Activated CD8-positive, alpha-beta memory T cell treated with anti-CD3 and anti-CD28 coated beads for 4 hours (primary cell): ENCODE measurements at places on chromosomes 4 and X.

DNA sequence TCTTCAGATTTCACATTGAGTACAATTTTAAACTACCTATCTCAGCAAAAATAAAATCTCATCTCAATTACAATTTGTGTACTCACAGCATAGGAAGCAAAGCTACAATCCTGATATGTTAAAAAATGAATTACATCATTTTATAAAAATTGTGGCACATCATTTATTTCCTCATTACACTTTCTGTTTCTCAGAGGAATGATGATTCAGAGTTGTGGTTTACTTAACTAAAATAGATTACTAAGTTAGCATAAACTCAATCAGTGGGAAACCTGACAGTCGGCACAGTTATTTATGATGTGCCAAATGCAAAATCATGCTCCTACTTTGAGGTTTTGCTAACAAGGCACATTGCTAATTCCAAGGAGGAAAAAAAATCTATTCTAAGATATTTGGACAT lies 325.0 kb downstream of the FBXO8 start:
- DNase-seq: no peak

DNA sequence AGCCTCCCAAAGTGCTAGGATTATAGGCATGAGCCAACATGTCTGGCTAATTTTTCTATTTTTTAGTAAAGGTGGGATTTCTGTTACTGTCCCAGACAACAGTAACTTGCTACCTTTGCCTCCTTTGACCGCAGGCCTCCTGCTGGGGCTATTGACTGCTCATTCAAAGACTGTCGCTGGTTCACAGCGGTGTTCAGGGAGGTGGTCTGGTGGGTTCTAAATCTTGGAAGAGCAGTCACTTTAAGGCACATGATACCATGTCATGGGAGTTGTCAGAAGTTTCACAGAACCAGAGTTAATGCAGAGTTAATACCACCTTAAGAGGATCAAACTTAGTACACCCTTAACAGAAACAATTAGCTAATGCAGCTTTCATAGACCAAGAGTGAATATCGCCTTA lies 3.8 kb downstream of the ASMT start:
- no peak for DNase-seq

GRCh38 chr4:39096847-39097246 lies 34.8 kb downstream of the KLHL5 start:
- DNase-seq: no peak

DNA sequence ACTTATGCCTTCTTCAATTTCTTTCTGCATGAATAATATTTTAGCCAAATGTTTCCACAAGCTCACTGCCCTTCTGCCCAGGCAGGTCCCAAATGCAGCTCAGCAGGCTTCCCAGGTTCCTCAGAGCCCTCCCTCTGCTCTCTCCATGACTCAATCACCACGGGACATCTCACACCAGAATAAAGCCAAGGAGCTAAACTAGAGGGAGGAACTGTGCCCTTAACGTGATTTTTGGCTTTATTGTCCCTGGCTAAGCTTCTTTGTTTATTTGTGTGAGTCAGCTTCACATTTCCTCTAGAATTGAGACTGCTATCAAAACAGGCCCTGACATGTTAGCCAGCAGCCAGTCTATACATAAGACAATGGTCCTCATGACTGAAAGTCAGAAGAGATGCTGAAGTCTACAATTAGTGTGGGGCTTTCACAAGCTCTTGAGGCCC lies 186.4 kb upstream of the GALNT7 start:
- DNase-seq: no peak

DNA sequence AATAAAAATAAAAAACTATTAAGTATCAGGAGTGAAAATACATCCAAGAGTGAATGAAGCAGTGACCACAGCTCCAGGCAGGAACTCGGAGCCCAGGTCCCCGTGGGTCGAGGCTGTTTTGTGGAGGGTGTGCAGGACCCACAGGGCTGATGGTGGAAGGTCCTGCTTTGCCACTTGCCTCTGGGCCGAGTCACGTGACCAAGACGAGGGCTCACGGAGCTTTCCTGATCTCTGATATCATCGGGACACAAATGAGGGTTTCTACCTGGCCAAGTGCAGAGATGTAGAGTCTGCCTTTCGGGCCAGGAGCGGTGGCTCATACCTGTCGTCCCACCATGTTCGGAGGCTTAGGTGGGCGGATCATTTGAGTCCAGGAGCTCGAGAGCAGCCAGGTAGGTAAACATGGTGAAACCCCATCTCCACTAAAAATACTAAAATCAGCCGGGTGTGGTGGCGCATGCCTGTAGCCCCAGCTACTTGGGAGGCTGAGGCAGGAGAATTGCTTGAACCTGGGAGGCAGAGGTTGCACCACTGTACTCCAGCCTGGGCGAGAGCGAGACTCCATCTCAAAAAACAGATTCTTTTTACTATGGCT lies 7.2 kb downstream of the SLC25A6 start:
- no peak for DNase-seq

DNA sequence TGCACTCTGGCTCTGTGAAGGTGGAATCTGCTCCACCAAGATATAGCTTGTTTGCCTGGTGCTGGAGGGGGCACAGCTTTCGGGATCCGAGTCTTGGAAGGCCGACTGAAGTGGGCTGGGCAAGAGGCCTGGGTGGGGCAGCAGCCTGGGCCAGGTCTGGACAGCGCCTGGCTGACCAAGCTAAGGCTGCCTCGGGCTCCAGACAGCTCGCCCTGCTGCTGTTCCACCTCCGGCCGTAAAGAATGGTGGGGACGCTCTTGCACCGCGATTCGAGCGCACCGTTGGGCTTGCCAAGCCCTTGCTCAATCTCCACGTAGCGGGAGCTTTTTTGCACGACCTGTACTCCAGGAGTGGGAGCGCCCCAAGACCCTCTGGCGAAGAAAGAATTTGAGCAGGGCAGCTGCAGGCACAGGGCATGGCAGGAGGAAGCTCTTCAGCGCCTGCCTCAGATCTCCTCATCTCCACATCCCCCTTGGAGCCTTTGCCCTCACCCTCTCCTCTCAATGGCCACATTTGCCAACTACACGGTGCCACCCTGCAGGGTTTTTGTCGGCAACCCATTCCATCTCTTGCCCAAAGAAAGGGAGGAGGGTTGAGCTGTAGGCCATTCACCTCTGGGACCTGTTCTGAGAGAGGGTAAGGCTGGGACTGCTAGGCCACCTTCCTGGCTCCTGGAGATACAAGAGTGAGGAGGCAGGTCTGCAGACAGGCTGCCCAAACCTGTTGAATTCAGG lies 18.9 kb downstream of the CNGA2 start:
- no peak for DNase-seq

GRCh38 chrX:39941332-39941920 lies 156.3 kb downstream of the BCOR start:
- no peak for DNase-seq
